ENCODE measurements at places on chromosomes 7 and 10.

- DNase-seq = no peak
These were observed 8.1 kb upstream of the LBX1 start for GRCh38 chr10:101237081-101237981.

DNA sequence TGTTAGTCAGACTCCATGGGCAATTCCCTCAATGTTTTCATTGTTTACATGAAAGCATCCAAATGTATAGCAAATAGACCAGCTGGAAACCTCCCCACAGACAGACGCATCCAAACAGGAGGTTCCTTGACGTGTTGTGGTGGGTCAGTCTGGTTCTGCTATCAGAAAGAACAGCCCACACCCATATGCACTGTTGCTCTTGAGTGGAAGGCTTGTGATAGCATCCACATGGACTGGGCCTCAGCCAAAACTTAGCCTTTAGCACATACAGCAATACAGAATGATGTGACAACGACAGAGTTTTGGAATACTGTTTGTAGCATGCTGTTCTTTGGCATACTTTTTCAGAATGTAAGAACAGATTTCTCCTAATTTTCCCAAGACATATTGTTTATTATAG is 299.2 kb upstream of the ETV1 start:
- no peak for DNase-seq

GRCh38 chr10:22150842-22151241 is 67.0 kb downstream of the EBLN1 start:
- DNase-seq = no peak

GRCh38 chr7:32025381-32026082 is 44.7 kb downstream of the PDE1C start:
- no peak for DNase-seq

DNA sequence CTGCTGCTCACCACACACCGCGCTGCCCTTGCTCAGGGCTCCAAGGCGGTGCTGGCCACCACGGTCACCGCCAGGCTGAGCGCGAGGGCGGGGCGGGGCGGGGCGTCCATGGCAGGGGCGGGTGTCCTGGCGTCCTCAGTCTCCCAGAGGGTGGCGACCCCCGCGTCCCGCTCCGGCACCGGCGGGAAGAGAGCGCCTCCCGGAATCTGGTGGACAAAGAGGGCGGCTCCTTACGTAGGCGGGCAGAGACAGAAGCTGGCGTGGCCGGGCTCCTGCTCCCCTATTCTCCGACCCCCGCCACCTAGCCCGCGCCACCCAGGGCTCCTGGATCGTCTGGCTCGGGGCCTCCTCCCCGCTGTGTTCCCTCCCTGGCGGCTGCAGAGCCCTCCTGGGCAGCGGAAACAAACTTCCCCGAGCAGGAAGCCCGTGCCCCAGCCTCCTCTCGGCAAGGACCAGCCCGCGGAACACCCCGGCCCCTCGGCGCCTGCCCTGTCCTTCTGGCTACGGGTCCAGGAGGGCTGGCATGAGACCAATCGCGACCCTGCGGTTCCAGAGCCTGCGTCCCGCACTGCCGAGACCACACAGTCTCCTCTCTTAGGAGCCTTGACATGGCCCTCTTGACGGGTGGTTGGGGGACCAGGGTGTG is 133.8 kb upstream of the ZNF92 start:
- DNase-seq = no peak

DNA sequence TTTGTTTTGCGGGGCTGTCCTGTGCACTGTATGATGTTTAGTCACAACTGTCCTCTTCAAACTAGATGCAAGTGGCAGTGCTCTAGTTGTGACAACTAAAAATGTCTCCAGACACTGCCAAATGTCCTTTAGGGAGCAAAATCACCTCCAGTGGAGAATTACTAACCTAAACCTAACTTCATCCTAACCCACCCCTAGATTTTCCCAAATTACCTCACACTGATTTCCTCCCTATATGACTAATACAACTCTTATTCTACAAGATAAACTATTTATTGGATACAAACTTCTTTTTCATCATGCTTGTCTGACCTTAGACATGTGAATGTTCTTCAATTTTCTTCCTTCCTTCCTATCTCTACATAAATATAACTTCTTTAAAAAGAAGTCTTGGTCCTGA is 26.4 kb downstream of the PNPLA8 start:
- DNase-seq = no peak

- DNase-seq = no peak
These were observed 199.6 kb upstream of the HDAC9 start for GRCh38 chr7:18295781-18296423.

- DNase-seq = no peak
These were observed 21.6 kb downstream of the RBM28 start for GRCh38 chr7:128322040-128322643.

DNA sequence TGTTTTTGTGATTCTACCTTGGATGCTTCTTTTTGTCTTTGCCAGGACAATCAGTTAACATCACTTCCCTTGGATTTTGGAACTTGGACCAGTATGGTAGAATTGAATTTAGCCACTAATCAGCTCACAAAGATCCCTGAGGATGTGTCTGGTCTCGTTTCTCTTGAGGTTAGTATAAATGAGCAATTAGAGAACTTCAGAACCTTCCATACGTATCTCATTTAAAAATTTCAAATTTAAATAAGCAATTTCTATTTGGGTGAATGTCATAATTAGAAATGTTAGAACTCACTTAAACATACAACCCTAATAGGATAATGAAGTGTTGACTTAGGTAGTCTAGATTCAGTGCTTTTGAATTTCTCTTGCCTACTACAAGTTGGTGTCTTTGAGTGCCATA is 69.3 kb upstream of the ADRA2A start:
- DNase-seq = no peak

GRCh38 chr7:29408841-29409243 is 154.8 kb upstream of the PRR15 start:
- DNase-seq = peak; percentile 17

- no peak for DNase-seq
These were observed 913 bp downstream of the ADCYAP1R1 start for GRCh38 chr7:31052841-31053601.

GRCh38 chr10:48554656-48555055 is 50.2 kb downstream of the ARHGAP22 start:
- no peak for DNase-seq

- DNase-seq = no peak
These were observed 429.8 kb upstream of the CELF2 start for GRCh38 chr10:10587744-10588393.

DNA sequence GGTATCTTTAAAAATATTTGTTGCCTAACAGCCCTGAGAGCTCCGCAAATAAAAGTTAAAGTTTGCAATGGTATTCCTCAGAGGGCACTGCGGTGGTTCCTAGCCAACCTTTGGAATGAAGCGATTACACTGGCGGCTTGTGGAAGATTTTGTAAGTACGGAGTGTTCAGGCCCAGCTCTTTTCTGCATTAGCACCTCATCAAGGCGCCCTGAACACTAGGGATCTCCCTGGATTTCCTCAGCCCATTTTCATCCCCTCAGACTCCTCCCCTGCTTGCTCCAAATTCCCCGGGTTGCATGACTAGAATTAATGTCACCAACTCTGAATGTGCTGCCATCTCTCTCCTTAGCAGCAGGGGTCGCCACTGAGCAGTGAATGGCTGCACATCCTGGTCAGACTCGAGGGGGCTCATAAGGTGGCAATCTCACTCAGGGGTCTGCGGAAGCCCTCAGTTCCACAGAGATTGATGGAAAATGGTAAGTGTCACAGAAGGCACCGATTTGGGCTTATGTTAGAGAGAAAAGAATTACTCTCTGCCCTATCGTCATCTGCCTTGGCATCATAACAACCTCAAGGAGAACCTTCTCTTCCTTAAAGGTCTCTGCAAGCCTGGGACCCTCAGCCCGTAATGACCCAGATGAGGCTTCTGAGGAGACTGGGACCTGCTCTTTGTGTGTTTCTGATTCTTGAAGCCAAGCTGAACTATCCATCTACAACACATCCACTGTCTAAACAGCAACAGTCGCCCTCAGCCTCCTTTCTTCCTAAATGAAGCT is 262.8 kb upstream of the AOAH start:
- DNase-seq = peak; percentile 11

DNA sequence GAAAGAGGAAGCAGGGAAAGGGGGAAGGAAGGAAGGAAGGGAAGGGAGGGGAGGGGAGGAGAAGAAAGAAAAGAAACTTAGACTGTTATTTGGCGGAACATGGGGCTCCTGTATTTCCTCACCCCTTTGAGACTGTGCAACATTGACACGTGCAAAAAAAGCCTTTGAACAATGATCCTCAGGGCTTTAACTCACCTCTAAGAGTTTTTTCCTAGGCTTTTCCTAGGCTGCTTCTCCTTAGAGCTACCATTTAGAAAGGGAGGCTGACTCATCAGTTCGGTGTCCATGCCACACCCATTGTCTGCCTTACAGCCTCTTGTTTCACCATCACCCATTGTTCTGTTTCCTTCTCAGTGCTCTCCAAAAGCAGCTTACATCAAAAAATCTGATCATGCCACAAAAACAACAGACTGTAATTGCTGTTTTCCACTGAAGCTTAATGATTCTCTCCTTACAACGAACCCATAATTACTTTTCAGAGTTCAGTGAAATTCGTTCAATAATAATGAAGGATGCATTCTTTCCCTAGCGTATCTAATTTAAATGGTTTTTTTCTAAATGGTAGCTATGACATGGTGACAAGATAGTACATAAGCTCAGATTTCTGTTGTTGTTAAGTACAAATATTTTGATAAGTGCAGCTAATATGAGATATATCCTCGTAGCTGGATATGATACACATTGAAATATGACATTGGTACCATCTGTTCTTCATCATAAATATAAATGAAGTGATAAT is 90.8 kb downstream of the PRLHR start:
- no peak for DNase-seq

- DNase-seq = no peak
These were observed 82.6 kb upstream of the ELMO1 start for GRCh38 chr7:37531225-37531624.

DNA sequence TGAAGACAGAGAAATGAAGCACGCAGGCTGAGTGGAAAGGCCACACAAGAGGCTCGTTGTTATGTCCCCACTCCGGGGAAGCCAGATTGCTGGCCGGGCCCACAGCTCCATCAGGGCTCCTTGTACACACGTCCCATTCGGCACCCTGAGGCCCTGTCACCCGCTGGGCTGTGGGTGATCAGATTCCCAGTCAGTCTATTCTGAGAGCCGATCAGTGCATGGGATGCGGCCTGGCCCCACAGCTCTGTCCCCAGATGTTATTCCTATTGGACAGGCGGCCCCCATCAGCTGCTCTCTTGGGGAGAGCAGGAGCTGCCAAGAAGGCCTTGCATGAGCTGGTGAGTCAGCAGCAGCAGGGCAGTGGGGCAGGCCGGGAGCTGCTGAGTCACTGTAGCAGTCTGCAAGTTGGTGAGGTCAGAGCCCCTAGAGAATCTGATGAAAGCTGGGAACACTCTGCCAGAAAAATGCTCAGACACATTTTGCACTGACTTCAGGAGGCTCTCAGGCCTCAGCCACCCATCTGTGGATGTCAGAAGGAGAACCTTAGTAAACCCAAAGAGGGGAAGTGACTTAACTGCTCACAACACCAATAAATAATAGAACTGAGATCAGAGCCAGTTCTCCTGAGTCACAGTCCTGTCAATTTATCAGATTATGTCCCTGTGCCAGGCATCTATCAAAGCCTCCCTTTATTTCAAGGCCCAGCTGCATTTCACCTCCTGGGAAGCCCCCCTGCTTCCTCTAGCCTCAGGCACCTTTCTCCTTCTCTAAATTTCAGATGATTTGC is 9.4 kb upstream of the PSAP start:
- no peak for DNase-seq

DNA sequence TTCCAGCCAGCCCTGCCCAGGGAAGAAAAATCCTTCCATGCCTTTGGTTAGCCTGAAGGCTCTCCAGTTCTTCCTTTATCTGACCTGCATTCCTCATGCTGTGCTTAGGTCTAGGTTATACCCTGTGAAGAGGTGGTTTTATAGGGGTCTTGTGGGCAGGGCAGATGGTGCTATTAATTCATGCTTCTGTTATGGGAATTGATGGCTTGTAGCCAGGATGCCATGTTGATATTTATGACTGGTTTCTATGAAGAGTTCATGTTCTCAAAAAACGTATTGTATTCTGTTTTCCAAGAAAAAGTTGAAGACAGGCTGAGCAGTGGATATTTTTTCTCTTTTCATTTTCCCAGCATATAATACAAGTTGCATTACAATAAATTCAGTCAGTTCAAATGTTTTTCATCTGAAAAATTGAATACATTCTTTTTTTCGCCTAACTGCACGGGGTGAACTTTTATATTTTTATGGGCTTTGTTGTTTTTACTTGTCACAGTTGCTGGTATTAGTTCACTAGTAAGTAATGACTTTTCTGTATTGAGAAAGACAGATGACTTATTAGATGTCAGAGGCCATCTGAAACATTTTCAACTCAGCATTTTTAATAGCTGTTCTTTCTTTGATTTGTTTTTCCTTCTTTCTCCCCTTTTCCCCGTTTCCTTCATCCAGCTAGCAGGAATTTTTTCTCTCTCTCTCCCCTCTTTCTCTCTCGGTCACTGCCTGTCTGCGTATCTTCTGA is 322.8 kb downstream of the LRMDA start:
- no peak for DNase-seq

GRCh38 chr10:26217396-26218086 is 967 bp downstream of the GAD2 start:
- DNase-seq = no peak

DNA sequence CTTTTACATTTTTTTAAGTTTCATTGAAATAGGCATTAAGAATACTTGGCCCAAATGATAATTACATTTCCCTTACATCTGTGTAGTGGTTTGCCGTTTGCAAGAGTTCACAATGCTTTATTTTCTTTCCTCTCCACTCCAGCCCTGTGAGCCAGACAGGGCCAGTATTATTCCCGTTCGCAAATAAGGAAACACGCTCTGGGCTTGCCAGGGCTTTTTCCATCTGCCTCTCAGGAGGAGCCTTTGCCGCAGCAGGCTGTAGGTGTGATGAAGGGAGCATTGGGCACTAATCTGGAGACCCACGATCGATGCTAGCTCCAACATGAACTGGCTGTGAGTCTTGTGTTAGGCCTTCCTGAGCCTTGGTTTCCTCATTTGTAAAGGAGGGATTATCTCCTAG is 154.4 kb downstream of the GALNT17 start:
- DNase-seq = no peak

Data from stimulated activated CD8-positive, alpha-beta memory T cell treated with anti-CD3 and anti-CD28 coated beads, Interleukin-4, amount 100 ng/mL, for 1 hour (primary cell).